ENCODE measurements at places on chromosomes 7 and 10.

- no peak for DNase-seq
Measured at GRCh38 chr10:49567810-49568209, 28.9 kb upstream of the ERCC6 start.

- no peak for DNase-seq
Measured at GRCh38 chr7:107344799-107345198, 125.1 kb upstream of the GPR22 start.

GRCh38 chr10:79103129-79103528, 34.4 kb downstream of the ZMIZ1 start:
- no peak for DNase-seq

DNA sequence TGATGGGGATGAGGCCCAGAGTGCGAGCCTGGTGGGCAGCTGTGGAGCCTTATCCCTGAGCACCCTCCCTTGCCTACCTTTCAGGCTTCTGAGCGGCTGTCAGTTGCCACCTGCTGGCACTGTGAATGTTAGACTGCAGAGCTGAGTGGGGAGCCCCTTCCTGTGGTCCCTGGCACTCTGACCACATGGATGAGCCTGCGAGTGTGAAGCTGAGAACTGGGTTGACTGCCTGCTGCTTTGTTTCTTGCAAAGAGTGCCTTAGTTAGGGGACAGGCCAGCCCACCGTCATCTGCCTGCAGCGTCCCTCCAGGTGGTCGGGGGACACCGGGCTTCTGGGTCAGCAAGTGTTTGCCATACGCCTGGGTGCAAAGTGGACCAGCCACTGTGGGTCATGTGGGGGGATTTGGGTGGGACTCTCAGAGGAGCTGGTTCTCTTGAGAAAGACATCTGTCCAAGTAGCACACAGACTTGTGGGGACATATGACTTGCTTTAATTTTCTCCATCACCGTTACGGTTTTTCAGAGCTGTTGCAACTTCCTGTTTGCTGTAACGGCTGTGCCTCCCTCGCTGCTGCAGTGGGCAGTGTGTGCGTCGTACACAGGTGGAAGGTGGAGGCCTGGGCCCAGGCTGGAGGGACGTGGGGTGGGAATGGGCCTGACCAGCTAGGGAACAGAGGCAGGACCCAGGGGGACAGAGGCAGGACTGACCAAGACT, 13.7 kb downstream of the INPP5A start:
- no peak for DNase-seq

DNA sequence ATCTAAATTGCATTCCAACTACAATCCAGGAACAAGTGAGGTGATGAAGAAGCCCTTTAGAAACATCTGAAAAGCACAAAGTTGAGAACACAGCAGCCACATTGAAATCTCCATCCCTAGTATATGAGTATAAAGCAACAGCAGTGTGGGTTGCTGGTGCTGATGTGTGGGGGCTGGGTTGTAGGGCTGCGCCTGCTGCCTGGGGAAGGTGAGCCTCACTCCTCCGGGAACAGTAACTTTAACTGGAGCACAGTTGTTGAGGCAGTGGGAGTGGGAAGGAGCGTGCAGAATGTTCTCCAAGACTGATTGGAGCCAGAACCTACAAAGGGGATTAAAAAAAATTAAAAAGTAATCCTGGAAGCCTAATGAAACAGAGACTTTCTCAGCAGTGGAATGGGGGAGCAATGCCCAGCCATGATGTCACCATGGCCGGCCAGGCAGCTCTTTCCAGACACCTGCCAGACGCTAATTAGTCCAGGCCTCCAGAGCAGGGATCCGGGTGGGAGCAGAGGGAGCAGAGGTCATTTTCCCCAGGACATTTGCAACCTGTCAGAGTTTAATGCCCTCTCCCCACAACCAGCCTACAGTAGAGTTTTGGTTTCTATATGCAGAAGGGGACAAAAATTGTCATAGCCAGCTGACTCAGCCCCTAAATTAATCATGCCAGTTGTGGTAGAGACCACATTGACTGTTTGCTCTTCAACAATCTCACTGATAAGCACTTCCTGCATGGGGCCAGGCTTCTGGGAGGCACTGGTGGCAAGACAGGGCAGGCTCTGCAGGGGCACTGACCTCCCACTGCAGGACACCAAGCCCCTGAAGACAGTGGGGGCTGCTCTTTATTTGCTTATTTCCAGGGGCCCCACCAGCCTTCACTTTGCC, 133.0 kb upstream of the ZNF32 start:
- no peak for DNase-seq

GRCh38 chr7:122942765-122943164, 52.7 kb downstream of the TAS2R16 start:
- no peak for DNase-seq

GRCh38 chr10:114290038-114290437, 51.0 kb downstream of the VWA2 start:
- DNase-seq: no peak

DNA sequence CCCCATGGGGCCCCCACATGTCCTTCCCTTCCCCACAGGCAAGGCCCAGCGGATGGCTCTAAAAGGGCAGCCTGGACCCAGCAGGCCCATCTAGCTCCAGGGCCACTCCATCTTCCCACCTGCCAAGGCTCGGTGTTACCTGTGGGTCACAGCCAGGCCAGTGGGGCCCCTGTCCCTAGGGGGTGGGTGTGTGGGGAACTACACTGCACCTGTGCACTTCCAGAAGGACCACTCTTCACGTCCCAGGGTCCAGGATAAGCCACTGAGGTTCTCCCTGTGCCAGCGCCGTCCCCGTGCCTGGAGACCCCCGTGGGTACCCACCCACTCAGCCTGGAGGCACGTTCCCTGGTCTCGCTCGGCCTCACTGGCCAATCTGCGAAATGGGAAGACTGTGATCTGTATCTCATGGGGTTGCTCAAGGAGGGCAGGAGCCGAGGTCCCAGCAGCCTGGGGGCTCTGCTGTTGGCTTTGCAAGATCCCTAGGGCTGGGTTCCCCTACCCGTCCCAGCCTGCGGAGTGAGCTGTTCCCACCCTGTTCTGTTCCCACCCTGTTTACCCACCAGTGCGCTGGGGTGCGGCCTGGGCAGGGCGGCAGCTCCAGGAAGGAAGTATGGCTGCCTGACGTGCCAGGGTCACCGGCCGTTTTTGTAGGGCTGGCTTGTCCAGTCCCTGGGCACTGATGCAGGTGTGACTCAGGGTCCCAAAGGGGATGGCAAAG, 4.6 kb downstream of the PWWP2B start:
- DNase-seq: no peak

- no peak for DNase-seq
Measured at GRCh38 chr7:28687537-28687936, 270.6 kb downstream of the TRIL start.

- no peak for DNase-seq
Measured at GRCh38 chr7:139103057-139103815, 6.3 kb downstream of the ZC3HAV1 start.

DNA sequence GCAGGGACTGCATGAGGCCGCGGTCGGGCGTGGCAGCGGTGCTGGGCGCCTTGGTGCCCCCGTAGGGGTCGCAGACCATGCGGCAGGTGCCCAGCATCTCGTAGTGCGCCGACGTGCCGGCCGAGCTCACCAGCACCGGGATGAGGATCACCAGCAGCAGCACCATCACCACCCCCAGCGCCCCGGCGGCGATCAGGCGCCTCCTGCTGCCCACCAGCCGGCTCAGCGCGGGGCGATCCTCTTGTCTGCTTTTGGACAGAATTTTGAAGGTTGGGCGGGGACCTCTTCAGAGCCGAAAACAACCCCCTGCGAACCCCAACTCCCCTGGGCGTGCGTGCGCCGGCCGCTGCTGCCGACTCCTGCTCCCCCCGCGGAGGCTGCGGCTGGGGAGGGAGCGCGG, 779 bp downstream of the C1QL3 start:
- DNase-seq: no peak

DNA sequence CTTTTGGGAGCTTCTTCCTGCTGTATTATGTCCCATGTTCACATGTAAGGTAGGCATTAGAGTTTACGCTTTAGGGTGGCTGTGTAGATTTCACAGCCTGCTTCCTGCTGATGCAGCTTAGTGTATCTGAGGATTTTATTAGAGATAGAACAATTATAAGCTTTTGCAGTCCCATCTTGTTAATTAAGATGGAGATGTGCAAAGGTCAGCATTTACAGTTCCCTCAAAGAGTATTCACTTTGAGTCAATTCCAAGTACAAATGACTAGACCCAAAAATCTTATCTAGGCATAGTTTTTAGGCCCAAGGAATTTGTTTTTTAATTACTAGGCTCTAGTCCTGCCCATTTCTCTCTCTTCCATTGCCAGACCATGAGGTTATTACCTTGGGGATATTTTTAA, 239.9 kb upstream of the PHF14 start:
- DNase-seq: no peak

- no peak for DNase-seq
Measured at GRCh38 chr10:45075216-45075615, 74.5 kb downstream of the ZNF22 start.

GRCh38 chr7:72925546-72926120, 738 bp downstream of the POM121 start:
- DNase-seq: no peak

DNA sequence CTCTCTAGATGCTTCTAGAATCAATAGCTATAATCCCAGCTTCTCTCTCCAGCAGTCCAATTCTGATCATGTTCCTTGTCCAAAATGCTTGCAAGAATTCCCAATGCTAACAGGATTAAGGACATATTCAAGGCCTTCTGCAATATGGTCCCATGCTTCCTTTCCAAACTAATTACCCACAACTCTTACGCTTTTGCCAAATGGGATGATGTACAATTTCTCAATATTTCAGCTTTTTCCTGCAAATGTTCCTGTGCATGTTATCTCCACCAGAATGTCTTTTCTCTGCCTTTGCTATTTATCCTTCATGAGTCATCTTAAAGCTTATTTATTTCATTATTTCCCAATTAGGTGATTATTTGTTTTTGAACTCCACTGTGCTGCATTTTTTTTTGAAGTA, 556.4 kb downstream of the SORCS1 start:
- no peak for DNase-seq

DNA sequence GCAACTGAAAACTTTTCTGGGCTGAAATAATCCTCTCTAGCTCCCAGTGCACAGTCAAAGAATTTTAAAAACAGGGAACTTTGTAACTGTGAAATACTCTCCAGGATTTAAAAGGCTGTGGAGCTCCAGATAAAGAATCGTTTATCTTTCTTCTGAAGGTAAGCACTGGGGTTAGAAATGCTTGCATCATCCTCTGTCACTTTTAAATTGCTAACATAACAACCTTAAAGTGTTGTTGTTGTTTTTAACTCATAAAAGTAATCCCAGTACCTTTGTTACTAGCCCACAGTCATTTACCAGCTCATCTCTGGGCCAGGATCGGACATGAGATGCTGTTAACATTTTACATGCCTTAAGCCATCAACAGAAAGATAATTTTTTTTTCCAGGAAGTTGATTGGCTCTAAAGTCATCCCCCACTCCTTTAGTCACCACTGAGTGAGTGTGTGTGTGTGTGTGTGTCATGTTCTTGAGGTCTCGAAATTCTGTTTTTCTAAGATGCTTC, at the start of gene SLC39A12:
TSS of gene SLC39A12 (plus strand) at position 51 of the 504 bp plus-strand sequence. CDS start 1,359 bp downstream, outside the sequence.
- DNase-seq: no peak

DNA sequence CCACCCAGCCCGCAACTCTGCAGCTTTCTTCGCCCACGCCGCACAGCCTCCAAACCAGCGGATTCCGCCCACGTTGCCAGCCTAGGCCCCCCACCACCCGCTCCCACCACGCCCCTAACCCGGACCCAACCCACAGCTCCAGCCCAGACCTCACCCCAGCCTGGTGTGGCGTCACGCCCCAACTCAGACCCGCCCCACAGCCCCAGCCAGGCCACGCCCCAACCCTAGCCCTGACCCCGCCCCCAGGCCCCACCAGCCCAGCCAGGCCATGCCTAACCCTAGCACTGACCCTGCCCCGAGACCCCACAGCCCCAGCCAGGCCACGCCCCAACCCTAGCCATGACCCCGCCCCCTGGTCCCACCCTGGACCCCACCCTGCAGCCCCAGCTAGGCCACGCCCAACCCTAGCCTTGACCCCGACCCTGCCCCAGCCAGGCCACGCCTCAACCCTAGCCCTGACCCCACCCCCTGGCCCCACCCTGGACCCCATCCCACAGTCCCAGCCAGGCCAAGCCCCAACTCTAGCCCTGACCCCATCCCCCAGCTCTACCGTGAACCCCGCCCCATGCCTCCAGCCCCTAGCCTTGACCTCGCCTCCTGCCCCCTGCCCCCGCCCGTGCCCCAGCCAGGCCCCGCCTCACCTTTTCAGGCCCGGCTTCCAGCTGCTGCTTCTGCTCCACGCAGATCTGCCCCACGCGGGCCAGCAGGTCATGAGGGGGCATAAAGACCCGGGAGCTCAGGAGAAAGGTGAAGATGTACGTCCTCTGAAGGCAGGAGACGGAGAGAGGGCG, 64.0 kb downstream of the RASGEF1A start:
- no peak for DNase-seq

GRCh38 chr7:2011266-2012043, 221.3 kb downstream of the MAD1L1 start:
- DNase-seq: no peak

DNA sequence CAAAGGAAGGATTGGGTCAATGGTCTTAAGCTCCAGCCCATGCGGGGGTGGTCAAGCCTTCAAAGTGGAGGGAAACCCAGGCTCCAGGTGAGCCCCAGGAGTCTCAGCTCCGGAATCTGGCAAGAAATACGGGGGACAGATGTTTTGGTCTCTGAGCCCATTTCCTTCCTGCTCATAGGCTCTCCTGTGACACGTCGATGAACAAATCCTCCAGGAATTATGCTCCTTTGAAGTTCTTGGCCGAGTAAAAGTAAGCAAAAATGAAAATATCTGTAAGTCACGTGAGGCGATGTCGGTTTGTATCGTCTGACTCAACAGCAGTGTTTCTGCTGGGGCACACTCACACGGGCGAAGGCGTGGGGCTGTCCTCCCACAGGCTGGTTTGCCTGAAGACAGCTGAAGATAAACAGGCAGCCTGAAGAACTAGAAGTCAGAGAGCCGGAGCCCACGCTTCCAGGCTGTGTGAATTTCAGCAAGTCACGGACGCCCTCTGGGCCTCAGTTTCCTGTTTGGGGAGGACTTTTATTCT, 52.6 kb upstream of the SMNDC1 start:
- DNase-seq: no peak

GRCh38 chr10:34824870-34825269, 9.8 kb upstream of the PARD3 start:
- no peak for DNase-seq

GRCh38 chr7:132347858-132348257, 228.4 kb downstream of the PLXNA4 start:
- no peak for DNase-seq

DNA sequence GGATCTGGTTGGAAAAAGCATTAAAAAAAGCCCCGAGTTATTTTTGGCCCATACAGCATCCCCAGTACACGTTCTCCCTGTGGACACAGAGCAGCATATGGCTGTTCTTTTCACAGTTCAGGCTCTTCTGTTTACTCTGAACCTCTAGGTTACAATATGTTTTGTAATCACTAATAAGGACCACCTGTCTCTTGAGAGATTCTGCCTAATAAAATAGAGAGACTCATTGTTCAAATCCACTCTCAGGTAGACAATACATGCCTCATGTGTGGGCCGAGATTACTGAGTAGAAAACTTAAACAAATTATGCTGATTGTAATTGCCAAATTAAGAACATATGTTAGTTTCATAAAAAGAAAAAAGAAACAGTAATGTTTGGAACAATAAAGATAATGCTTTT, 647.7 kb downstream of the GRM8 start:
- DNase-seq: no peak
